Stimulated activated naive B cell treated with anti-CD40 and anti-IgM and Interleukin-4, amounts not matched to agents 10 μg/mL and 1 μg/mL and 100 μg/mL, for 72 hours (primary cell): ENCODE measurements at places on chromosomes 11 and 22.
A peak's percentile ranks its signal among the peaks of the same experiment; 100 is the strongest.

GRCh38 chr11:113345978-113346377 is 31.6 kb downstream of the TTC12 start:
- no peak for DNase-seq

- DNase-seq, result no peak
Observed at GRCh38 chr11:5658318-5658717, 26.6 kb downstream of the TRIM5 start.

DNA sequence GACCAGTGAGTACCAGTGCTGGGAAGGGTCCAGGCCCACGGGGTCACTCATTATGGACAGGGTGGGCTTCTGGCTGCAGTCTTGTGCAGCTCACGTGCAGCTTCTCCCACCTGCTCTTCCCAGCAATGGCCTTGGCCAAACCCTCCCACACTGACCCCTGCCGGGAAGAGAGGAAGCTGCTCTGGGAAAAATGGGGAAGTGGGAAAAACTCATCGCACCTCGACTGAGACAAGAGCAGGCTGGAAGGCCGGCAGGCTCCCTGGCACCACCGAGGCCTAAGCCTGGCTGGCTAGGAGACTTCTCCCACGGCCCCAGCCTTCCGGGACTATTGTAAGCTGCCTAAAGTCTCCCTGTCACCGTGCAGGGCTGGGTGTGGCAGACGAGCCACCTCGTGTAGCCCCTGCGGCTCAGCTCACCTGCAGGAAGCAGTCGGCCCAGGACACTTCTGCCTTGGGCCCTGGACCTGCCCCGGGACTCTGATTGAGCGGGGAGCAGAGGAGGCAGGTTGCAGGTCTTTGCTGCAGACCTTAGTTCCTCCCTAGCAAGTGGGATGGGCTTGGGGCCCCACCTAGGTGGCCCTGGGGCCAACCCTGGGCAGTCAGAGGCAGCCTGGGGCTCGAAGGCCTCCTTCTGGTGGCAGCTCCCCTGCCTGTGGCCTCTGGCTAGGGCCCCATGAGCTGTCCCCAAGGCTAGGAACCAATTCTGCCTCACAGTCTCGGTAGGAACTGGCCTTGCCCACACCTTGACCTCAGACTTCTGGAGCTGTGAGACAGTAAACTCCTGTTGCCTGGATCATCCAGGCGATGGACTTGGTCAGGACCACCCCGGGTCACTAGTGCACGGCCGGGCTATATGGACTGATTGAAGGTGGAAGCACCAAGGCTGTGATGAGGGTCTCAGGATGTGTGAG is 23.1 kb downstream of the MRGPRG start:
- no peak for DNase-seq

DNA sequence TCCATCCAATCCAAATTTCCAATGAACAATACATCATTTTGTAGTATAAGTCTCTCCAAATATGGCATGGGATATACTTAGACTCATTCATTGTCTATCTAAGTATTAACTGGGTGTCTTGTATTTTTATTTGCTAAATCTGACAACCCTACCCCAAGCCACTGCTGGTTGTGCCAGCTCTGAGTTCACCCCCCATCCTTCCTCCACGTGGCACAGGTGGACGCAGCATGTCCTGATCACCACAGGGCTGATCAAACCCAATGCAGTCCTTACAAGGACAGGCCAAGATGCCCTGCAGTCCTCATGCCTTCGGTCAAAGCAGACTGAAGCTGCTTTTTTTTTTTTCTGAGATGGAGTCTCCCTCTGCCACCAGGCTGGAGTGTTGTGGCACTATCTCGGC is 62.8 kb downstream of the SYN3 start:
- no peak for DNase-seq

DNA sequence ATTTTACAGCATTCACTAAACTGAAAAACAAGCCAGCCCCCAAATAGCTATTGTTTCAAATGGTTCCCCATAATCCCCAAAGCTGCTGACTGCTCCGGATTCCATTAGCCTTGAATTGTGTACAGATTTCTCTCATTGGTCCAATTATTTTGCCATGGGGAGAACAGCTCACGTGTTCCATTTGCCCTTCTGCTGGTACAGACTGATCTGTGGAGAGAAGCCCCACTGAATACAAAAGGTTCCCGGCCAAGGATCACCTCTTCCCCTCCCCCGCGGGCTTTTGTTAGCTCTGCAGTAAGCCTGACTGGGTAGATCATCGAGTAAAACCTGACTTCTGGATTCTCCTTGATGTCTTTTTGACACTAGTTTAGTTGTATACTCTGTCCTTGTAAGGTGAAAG is 9.1 kb upstream of the MAPK8IP1 start:
- DNase-seq, result no peak

DNA sequence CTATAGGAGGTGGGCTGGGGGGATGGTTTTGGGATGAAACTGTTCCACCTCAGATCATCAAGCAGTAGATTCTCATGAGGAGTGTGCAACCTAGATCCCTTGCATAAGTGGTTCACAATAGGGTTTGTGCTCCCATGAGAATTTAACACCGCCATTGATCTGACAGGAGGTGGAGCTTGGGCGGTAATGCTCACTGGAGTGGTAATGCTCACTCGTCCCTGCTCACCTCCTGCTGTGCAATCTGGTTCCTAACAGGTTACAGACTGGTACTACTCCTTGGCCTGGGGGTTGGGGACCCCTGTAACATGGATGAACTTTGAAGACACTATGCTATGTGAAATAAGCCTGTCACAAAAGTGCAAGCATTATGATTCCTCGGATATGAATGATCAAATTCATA is 87.0 kb upstream of the CLNS1A start:
- DNase-seq, result no peak

DNA sequence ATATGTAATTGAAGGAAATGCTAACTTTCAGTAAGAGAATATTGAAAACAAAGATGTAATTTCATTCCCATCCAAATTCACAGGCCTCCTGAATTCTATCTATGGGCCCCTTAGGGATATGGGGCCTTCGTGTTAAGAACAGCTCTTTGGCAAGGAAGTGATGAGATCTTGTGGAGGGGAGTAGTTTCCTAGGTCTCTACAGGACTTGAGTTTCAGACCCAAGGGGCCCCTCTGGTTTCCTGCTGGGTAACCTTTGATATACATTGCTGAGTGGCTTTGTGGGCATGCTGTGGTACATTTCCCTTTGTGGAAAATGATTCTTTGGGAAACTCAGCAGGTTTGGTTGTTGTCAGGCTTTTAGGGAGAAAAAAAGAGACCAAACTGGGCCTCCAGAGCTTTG is 6.2 kb downstream of the STIM1 start:
- no peak for DNase-seq

DNA sequence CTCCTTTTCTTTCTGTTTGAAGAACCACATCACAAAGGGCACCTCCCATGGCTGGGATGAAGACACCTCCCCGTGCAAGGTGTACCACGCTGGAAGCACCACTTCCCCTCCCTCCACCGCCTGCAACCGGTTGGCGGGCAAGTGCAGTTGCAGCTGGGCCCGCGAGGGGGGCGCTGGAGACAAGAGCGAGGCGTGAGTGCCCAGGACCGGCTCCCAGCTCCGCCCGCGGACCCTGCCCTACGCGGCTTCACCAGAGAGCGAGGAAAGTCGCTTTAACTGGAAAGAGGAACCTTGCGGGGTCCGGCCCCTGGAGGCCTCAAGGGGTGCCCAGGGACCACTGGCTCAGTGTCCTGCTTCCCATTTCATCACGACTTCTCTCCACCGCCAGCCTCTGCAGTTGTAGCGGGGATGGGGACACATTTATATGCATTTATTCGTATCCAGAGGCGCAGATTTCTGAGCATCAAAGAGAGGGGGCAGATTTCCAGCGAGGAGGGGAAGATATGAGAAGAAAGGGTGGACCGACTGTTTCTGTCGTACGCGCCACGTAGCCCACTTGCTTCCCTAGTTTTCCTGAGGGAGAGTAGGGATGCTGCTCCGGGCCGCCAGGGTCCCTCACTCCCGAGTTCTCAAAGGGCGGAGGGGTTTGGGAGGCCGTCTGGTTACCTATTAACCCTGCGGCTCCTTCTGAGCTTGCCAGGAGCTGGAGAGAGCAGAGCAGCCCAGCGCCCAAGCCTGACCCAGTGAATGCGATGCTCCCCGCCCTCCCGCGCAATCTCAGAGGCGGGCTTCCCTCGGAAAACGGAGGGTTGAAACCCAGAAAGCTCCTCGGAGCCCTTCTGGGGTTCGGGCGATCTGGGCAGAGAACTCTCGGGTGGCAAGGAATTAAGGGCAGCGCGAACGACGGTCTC is 3.5 kb downstream of the ESAM start:
- peak; percentile 79 for DNase-seq

- DNase-seq, result no peak
Observed at GRCh38 chr11:92916299-92916698, 53.2 kb upstream of the MTNR1B start.

- DNase-seq, result no peak
Observed at GRCh38 chr22:49763138-49763537, 64.5 kb downstream of the BRD1 start.

DNA sequence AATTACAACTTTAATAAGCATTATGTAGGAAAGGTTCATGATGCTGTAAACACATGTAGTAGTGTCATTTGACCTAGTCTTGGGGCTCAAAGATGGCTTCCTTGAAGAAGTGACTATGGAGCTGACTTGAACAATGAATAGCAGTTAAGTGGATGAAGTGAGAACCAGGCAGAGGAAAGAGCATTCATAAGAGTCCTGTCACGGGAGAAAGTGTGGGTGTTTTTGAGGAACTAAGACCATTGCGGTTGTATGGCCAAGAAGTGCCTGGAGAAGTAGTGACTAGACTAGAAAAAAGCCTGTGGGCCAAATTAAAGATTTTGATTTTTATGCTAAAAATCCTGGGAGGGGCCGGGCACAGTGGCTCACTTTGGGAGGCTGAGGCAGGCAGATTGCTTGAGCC is 7.2 kb upstream of the IL18BP start:
- DNase-seq, result peak; percentile 72

- no peak for DNase-seq
Observed at GRCh38 chr22:44572414-44573207, 74.6 kb upstream of the RTL6 start.

GRCh38 chr11:68665436-68665835 is 18.9 kb upstream of the GAL start:
- no peak for DNase-seq

DNA sequence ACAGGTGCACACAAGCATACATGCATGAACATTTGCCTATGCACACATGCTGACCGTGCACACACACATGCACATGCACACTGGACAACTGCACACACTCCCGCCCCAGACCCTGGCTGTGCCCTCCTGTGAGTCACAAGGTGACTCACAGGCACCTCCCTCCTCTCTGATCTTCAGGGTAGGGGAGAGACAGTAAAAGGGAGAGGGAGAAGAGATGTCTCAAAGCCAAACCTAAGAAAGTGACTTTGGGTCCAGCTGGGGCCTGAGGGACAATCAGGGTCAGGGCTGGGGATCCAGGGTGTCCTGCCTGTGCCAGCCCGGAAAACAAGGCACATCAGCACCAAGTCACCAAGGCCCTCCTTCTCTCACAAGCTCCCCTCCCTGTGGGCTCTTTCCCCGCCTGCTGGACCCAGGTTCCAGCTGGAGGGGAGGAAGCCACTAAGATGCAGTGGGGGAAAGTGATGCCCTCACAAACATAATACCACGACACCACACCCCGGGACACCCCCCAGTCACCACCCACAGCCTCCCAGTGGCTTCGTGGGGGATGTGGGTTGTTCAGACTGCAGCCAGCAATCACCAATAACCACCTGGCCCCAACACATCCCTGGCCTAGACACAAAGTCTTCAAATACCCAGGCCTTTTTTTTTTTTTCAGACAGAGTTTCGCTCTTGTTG is 39.3 kb downstream of the PDGFB start:
- DNase-seq, result no peak

DNA sequence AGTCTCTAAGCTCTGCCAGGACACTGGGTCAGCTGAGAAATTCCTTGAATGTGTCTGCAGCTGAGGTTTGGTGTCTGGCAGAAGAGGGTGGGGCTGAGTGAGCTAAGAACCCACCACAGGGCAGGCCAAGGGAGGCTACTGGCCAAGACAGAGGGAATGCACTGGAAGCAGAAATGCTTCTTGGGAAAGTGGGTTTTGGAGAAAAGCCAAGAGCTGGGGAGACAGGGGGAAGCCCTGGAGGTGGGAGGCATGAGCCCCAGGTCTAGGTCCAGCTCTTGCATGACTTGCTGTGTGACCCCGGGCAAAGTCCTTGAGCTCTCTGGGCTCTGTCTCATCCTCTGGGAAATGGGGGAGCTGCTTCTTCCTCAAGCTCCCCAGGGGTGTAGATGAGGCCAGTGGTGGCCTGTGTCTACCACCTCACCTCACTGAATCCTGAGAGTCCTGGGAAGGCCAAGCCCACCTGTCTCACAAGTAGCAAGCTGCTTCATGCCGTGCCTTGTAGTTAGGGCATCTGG is 2.3 kb downstream of the MMP11 start:
- no peak for DNase-seq

DNA sequence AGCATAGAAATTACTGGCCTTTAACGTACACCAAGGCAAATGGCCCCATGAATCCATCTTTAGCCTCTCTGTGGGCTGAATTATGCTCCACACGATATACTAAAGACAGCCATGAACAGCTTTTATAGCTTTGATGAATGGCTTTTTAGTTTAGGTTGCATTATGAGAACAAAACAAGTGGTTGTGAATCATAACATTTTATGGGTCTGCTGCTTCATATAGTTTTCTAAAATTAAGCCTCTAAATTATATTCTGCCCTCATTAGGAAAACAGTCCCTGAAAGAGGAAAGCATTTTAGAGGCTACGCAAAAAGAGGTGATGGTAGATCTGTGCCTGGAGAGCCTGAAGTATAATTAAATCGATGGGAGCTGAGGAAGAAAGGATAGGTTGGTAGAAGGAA is 221.3 kb downstream of the CADM1 start:
- no peak for DNase-seq

DNA sequence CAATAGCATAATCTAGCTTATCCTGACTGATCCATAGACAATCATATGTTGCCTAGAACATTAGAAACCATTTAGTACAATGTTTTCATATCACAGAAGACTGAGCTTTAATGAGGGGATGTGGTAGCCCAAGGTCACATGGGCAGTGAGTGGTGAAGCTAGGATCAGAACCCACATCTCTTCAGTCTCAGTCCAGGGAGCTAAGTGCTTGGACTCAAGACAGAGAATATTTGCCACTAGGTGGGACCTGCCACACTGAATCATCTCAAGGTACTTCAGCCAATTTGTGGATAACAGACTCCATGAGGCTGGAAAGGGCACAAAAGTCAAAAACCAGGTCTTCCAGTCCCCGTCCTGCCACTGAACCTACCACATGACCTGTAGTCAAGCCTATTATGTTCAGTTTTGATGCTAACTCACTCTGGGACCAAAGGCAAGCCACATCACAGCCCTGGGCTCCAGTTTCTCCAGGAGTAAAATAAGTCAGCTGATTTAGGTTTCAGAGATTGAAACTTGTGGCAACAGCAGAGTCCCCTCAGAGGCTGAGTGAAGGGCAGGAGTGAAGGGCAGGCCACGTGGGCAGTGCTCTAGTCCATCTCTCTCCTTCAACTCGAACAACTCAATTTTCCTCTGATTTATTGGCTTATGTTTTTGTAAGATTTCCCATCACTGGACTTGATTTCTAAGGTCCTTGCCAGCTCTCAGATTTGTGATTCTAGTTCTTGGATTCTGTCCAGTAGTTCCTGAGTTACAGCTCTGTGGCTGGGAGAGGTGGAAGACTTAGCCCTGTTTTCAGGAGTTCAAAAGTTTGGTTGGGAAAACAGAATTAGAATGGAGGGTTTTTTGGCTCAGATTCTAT is 84.6 kb upstream of the PHOX2A start:
- no peak for DNase-seq

- DNase-seq, result no peak
Observed at GRCh38 chr11:1567721-1568100, 4.4 kb downstream of the DUSP8 start.

GRCh38 chr11:110734790-110735189 is 22.6 kb upstream of the ARHGAP20 start:
- DNase-seq, result no peak

- no peak for DNase-seq
Observed at GRCh38 chr11:128501008-128501407, 86.3 kb downstream of the ETS1 start.

GRCh38 chr11:93039531-93040240 is 70.2 kb downstream of the MTNR1B start:
- DNase-seq, result no peak
